ENCODE measurements at places on chromosomes 3 and 15.
A peak's percentile ranks its signal among the peaks of the same experiment; 100 is the strongest.

DNA sequence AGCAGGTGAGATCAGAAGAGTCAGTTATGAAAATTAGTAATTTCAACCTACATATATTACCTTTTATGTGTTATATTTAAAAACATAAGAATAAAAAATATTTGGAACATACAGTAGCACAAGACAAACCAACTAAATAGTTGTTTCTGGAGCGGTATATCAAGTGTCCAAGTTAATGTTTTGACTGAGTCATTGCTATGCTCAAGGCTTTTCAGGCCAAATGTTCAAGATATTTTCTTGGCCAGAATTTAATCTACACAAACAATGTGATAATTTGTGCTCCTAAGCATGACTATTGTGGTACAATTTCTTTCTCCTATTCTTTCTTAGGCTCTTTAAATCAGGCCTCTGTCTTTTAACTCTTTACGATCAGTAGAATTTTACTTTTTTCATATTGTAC is 412.4 kb downstream of the RAP2B start:
- no peak for DNase-seq

GRCh38 chr3:129777806-129778205 is 115.7 kb downstream of the TMCC1 start:
- no peak for DNase-seq

GRCh38 chr3:24765399-24765798 is 270.7 kb upstream of the THRB start:
- DNase-seq: no peak

DNA sequence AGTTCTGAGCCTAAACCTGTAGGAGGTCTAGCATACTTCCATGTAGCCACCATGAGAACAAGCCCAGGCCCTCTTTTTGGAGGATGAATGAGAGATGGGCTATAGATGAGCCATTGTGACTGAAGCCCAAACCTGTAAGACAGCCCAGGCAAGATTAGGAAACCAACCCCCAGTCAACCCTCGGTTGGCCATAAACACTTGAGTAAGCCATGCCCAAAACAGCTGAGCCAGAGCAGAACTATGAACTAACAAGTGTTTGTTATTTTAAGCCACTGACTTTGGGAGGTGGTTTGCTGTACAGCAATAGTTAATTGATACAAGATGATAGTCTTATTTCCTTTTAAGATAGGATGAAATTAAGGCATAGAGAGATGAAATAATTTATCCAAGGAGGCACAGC is 12.4 kb upstream of the CPNE4 start:
- no peak for DNase-seq

DNA sequence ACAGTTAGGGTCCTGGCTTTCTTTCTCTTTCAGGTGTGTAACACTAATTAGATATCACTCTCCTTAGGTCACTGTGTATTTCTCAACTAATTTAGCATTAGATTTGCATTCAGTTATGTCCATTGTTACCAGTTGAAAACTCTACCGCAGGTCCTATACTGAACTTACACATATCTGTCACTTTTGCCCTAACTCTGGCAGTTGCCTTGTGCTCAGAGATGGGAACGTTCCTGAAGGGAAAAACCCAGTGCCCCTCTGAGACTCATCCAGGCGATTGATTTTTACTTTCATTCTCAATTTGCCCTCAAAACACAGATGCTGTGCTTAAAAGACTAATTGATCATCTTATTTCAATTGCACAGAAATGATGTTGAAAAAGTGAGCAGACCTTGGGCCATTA is 249.1 kb downstream of the ALCAM start:
- no peak for DNase-seq

GRCh38 chr15:29867241-29868000 is 45.2 kb upstream of the TJP1 start:
- no peak for DNase-seq

GRCh38 chr3:72475258-72476138 is 372.7 kb downstream of the SHQ1 start:
- peak; percentile 34 for DNase-seq

DNA sequence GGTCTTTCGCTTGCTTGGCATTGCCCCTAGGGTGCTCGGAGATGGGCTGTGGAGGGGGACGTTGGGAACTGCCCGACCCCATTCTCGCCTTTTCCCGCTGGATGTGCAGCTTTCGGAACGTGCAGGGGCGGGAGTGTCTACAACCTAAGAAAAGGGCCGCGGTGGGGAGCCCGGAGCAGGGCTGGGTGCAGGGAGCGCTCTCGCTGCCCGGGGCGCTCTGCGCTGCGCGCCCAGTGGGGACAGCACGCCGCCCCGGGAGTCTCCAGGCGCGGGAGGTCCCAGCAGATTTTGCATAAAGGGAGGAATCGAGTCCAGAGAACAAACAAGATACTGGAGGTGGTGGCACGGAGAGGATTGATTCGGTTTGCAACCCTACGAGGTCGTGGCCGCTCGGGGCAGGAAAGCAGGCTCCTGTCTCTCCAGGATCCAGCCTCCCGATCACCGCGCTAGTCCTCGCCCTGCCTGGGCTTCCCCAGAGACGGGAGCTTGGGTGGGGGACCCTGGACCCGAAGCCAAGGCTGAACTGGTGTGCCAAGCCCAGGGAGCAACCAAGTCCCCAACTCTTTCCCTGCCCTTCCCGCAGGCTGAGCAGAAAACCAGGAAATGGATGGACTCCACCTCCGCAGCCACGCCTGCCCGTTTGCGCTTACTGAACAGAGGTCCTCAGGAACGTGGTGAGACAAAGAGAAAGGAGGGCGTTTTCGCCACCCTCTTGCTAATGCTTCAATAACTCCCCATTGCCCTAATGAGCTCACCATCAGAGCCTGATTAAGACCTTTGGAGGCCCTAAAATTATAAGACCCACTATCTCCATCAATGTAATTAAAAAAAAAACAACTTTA is 59.7 kb downstream of the NOX5 start:
- DNase-seq: no peak

GRCh38 chr3:194440756-194441155 is 41.7 kb upstream of the GP5 start:
- no peak for DNase-seq

GRCh38 chr15:41577863-41578735 is 19.1 kb downstream of the TYRO3 start:
- DNase-seq: no peak

GRCh38 chr3:121992601-121993560 is 29.2 kb downstream of the ILDR1 start:
- no peak for DNase-seq

DNA sequence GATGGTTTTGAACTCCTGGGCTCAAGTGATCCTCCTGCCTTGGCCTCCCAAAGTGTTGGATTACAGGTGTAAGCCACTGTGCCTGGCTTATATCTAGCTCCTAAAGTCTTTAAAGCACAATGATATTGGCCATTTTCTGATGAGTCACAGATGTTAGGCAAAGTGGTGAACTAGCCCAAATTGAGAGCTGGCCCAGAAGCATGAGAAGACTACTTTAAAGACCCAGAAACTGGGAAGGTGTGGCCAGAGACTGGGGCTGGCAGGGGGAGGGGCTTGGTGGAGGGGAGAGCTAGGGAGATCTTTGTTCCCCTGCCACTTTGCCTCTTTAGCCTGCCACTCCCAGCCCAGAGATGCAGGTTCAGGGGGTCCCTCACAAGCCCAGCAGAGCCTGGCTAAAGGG is 21.6 kb downstream of the CHRNA3 start:
- no peak for DNase-seq

GRCh38 chr3:130870423-130870822 is 23.5 kb upstream of the ATP2C1 start:
- DNase-seq: no peak

GRCh38 chr15:74831813-74832495 is 5.5 kb downstream of the CPLX3 start:
- no peak for DNase-seq

- DNase-seq: no peak
These were observed 4.0 kb upstream of the IL17RE start for GRCh38 chr3:9898467-9899241.

- DNase-seq: peak; percentile 27
These were observed 5.6 kb downstream of the NRROS start for GRCh38 chr3:196645096-196645495.

- no peak for DNase-seq
These were observed 11.4 kb upstream of the KLHL6 start for GRCh38 chr3:183566880-183567279.

GRCh38 chr15:70823196-70823595 is 30.8 kb downstream of the LARP6 start:
- DNase-seq: no peak

GRCh38 chr3:82386647-82387046 is 625.2 kb upstream of the GBE1 start:
- DNase-seq: no peak

GRCh38 chr3:116129187-116129946 is 315.9 kb downstream of the LSAMP start:
- no peak for DNase-seq

- DNase-seq: no peak
These were observed 12.8 kb downstream of the CSNK1G1 start for GRCh38 chr15:64343222-64343621.

GRCh38 chr3:57518276-57518915 is 25.7 kb downstream of the DNAH12 start:
- no peak for DNase-seq

DNA sequence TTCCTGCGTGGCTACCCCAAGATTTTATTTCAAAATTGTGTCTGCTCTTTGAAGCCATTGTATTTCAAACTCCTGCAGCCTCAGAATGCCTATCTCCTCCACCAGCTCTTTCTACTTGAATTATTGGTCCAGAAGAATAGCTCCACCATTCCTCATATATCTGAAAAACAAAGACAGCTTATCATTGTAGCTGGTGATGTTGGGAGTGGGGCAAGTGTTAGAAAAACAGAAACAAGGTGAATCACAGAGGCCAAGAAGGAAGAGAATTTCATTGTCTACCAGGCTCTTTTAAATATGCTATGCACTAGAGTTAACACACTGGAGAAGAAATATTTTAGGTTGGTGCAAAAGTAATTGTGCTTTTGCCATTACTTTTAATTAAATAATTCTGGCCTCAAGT is 307.9 kb upstream of the ROPN1 start:
- no peak for DNase-seq

DNA sequence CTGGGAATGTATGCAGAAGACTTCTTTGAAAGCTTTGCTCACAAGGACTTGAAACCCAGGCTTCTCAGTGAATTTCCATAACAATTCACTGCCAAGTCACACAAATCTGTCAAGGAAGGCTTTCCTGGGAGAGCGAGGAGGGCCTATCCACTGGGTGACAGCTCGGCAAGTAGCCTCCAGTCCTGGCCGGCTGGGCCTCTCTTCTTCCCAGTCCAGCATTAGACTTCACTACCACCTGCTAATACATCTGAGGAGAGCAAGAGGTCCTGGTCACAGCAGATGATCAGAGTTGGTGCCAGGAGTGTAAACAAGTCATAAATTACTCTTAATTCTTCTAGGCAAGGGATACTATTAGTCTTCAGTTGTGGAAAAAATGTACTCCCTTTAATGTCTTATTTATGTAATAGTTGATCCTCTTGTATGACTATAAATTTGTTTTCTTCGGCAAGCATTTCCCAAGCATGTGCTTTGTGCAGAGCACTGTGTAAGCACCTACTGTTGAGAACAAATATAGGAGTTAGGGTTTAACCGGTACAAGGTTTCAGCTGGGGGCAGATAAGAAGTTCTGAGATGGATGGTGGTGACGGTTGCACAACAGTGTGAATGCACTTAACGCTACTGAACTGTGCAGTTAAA is 162.9 kb downstream of the VGLL4 start:
- no peak for DNase-seq

- DNase-seq: peak; percentile 83
These were observed 27.3 kb upstream of the BCL2L10 start for GRCh38 chr15:52139599-52140462.

GRCh38 chr3:144350125-144350524 is 378.5 kb downstream of the DIPK2A start:
- DNase-seq: no peak

GRCh38 chr15:52150043-52150825 is 37.7 kb upstream of the BCL2L10 start:
- no peak for DNase-seq

DNA sequence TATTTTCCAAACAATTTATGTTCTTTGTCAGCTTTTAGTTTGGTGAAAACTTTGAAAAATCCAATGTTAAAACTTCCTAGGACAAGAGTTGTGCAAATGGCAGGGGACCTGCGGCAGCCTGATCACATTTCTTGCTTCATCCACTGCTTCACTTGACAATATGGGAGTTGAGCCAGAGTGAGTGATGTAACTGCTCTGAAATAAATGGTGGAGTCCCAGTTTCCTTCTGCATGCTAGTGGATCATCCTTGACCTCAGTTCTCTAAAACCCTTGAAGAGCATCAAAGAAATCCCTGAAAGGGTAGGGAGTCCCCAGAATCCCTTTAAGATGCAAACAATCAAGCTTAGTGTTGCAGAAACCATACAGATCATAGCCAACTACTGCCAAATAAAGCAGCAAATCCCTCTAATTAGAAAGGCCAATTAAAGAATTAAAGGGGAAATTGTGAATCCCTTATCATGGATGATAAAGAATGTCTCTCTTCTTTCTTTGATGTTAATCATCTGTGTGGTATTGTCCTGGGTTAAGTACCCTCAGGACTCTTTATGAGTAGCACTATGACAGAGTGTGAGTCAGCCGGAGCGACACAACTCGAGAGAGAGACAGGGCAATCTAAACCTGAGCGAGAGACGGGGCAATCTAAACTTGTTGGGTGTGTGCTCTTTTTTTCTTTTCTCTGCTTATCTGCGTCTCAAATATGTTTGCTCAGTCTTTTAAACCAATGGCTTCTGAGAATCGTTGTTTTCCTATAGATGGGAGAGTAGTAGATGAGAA is 41.8 kb upstream of the GAP43 start:
- DNase-seq: peak; percentile 5

- DNase-seq: no peak
These were observed 928.8 kb upstream of the ALCAM start for GRCh38 chr3:104437891-104438290.

DNA sequence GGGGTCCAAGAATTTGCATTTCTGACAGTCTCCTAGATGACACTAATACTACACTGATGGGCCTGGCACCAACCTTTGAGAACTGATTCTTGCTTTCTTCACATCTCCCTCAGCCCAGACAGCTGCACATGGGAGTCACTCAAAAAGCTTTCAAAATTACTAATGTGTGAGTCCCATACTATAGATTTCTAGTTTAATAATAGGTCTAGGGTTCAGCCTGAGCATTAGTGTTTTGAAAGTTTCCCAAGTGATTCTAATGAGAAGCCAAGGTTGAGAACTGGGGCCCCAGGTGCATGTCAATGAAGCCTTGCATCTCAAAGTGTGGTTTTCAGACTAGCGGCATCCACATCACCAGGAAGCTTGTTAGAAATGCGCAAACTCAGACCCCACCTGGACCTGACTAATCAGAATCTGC is 159.9 kb upstream of the CMC1 start:
- DNase-seq: no peak

- DNase-seq: no peak
These were observed 9.6 kb downstream of the GLT8D1 start for GRCh38 chr3:52695798-52696671.

GRCh38 chr3:147244397-147244796 is 161.9 kb downstream of the ZIC4 start:
- DNase-seq: no peak

- DNase-seq: no peak
These were observed 26.7 kb downstream of the ISL2 start for GRCh38 chr15:76363251-76363650.

DNA sequence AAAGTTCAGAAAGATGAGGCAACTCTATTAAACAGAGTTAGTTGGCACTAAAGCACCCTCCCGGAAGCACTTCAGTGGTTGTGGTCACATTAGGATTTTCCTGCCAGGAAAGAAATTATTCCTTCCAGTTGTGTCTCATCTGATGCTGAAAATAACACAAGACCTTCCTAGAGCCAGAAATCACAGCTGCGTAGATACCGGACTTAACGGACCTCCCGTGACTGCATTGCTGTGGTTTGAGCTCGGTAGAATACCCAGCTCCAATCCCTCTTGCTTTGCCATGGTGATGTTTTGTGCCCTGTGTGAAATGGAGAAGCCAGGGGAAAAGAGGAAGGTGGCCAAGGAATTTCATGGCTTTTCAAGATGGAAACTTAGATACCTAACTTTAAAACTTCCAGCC is 215.0 kb upstream of the IGF1R start:
- no peak for DNase-seq
